Activated CD8-positive, alpha-beta memory T cell treated with anti-CD3 and anti-CD28 coated beads for 24 hours (primary cell): ENCODE measurements at places on chromosomes 3 and 15.

GRCh38 chr3:135190658-135191057 is 395.6 kb downstream of the EPHB1 start:
- DNase-seq = no peak

DNA sequence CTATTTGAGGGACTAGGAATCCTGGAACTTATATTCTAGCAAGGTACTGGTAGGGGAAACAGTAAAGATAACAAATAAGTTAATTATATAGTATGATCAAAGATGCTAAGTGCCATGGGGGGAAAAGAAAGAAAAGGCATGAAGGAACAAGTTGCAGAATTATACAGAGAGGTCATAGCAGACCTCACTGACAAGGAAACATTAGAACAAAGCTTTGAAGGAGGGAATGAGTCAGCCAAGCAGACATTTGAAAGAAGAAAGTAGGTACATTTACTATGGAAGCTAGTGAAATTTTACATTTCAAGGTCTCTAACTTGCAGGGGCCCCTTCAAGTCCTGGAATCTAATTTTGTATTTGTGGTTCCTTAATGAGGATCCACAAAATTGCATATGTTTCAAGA is 57.2 kb upstream of the TIPARP start:
- DNase-seq = no peak

DNA sequence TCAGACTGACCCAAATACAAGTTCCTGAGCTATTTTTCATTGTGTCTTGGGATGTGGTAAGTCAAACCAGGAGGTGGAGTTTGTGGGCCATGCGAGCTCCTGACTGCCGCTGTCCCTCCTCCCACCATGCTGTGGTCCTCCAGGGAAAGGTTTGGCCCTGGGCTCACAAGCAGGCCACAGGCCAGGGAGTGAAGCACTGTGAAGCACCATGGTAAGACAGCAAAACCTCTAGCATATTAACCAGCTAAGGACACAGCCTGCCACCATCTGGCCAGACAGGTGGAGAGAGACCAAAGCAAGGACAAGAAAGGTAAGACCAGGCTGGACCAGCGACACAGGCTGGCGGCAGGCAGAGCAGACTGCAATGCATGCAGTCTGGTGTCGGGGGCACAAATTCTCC is 15.3 kb downstream of the RAB43 start:
- no peak for DNase-seq

GRCh38 chr15:27820232-27820631 is 278.9 kb downstream of the OCA2 start:
- DNase-seq = no peak

DNA sequence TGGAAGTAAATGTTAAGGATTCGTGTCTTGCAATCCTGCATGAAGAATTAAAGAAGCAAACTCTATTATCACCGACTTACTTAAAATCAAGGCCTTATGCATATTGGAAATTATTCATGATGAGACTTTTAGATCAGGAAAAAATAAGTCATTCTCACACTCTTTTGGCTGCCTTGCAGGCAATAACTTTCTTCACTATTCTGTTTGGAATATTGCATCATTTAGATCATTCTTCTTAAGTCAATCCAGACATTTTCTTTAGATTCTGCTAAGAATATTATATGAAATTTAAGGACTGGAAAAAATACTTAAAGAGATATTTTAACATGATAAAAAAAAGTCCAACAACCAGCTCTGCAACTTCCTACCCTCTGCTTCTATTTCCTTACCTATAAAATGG is 245.4 kb downstream of the LRRN1 start:
- DNase-seq = no peak

DNA sequence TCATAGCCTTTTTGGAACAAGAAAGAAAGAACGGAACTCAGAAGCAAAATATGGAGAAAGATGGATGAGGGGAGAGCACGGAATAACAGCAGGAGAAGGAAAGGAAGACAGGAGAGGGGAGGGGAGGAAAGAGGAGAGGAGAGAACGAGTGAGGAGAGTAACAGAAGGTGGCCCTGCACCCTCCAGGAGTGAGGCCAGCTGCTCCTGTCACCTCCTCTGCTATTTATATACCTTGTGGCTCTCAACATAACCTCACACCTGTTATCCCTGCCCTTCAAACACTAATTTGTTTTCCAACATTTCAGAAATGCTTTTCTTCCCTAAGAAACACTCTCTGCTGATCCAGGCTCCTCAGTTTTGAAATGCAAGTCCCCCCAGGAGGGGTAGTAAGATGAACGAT is 53.4 kb upstream of the ATP2B2 start:
- DNase-seq = no peak

GRCh38 chr15:84826369-84826823 is 9.2 kb downstream of the ALPK3 start:
- DNase-seq = no peak

DNA sequence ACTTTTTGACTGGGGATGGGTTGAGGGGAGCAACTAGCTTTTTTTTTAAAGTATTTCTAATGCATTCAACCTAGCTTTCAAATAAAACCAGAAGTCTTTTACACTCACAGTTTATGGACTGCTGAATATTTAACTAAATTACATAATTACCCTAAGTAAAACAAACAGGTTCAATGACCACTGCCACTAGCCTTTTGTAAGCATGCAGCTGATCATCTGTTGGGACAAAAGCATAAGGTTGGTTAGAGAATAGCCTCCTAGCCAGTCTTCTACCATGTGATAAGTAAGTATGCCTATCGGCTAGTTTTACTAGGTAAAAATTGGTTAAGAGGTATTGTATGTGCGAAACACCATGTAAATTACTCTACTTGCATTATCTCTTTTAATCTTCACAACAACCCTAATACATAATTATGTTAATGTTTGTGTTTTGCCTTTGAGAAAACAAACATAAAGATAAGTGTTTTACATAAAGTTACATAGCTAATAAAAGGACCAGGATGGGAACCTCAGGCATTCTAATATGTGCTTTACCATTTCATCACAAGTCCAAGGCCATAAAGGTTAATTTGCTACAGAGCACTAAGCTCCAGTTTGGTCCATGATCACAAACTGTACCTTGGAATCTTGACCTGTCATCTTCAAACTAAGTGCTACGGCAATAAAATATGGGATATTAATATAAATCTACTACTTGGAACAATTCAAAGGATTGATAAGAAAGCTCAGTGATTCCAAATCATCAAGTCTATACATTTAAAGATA is 13.2 kb downstream of the PFN2 start:
- DNase-seq = no peak

GRCh38 chr3:54062546-54062945 is 59.8 kb upstream of the CACNA2D3 start:
- no peak for DNase-seq

DNA sequence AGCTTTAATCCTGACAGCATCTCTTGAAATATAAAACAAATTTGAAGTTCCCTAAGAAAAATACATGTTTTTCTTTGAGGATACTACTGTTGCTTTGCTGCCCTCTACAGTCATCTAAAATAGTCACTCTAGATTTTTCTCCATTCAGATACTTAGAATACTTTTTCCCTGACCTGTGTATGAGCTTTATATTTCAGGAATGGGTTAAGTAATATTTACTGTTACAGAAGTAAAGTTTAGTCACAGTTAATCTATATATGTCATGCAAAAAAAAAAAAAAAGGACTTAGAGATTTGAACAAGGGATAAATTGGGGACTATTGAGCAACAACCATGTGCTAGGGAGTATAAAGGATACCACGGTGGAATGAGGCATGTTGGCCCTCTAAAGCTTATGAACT is 8.8 kb downstream of the NECTIN3 start:
- no peak for DNase-seq

GRCh38 chr3:31408720-31409119 is 124.0 kb upstream of the STT3B start:
- DNase-seq = no peak

GRCh38 chr3:46950650-46951241 is 25.8 kb downstream of the CCDC12 start:
- no peak for DNase-seq

GRCh38 chr15:59230531-59231055 is 23.9 kb downstream of the LDHAL6B start:
- no peak for DNase-seq

- DNase-seq = no peak
Measured at GRCh38 chr3:191761906-191762305, 300.9 kb downstream of the PYDC2 start.

- no peak for DNase-seq
Measured at GRCh38 chr3:157109267-157110141, 50.4 kb downstream of the CCNL1 start.

DNA sequence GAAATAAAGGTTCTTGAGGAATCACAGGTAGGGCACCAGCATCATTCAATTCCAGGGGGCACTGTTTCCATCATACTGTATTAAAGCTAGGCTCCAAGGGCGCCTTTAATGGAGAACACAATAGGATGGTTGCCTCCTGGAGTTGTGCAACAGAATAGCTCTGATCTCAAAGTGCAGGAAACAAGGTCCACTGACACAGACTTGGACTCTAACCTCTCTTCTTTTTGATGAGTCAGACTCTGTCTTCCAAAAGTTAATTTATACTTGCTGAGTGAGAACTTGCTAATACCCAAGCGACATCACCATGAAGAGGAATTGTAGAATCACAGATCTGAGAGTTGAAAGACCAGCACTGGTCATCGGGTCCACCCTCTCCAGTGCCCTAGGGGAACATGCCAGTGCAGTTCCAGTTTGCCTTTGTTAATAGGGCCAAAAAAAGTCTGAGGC is 94.4 kb upstream of the PHLDB2 start:
- no peak for DNase-seq

- peak; percentile 66 for DNase-seq
Measured at GRCh38 chr15:90598031-90598577, 68.4 kb downstream of the CRTC3 start.

DNA sequence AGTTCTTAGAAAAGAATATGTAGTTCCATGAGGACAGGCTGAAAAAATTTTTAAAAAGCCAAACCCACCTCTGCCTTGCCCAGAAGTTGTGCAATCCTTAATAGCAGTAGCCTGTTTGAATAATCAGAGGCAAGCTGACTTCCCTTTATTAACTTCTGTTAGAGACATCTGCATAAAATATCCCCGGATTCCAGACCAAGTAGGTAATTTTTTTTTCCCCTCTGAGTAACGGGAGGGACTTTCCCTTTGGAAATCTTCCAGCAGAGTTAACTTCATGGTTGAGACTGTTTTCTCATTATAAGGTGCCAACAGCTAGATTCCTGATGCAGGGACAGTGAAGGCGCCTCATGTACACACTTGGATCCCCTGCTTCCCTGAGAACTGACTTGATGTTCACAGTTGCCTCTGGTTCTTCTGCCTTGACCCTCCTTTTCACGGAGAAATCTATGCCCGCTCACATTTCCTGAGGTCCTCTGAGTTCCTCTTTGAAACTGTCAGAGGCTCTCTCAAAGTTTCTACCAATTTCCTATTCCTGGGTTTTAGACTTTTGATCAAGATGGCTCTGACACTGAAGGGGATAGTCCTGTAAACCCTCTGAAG is 227.6 kb upstream of the BHLHE40 start:
- DNase-seq = no peak

DNA sequence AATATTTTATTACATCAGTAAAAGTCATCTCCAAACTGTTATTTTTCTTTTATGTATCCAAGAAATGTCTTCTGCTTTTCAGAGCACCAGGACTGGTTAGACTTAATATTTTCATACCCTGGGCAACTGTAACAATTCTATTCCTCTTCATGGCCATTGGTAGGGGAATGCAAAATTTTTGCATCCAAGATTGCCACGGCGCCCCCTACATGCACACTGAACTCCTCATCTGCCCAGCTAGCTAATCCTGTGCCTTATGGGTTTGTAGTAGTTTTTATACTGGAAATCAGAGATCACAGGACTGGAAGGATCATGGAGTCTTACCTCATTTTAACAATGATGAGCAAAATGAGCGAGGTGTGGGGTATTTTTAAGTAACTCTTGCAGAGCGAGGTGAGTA is 74.2 kb downstream of the CRTC3 start:
- peak; percentile 68 for DNase-seq

DNA sequence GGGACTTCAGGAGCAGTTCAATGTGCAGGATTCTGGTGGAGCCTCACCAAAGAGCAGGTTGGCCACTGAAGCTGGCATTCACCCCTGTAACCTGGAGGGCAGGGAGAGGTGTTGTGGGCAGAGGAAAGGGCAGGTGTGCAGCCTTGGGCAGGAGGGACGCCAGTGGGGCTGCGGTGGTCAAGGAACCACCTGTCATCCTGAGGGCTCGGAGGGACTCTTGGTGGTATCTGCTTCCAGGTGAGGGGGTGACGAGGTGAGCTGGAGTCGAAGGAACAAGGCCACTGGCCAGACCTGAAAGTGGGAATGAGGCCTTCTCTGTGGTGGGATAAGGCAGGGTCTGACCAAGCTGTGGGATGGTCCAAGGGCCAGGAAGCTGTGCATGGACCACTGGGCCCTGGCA is 269.5 kb downstream of the PLCL2 start:
- DNase-seq = no peak

- DNase-seq = no peak
Measured at GRCh38 chr3:29481969-29482767, 201.3 kb downstream of the RBMS3 start.

GRCh38 chr3:128435058-128435457 is 31.6 kb downstream of the DNAJB8 start:
- no peak for DNase-seq

- no peak for DNase-seq
Measured at GRCh38 chr3:100001526-100002270, 112.6 kb downstream of the FILIP1L start.

- DNase-seq = no peak
Measured at GRCh38 chr15:48896869-48897814, 19.2 kb downstream of the EID1 start.

GRCh38 chr3:57622362-57622761 is 25.2 kb upstream of the ARF4 start:
- DNase-seq = no peak

- no peak for DNase-seq
Measured at GRCh38 chr15:24856397-24857390, 98.1 kb upstream of the SNRPN start.

DNA sequence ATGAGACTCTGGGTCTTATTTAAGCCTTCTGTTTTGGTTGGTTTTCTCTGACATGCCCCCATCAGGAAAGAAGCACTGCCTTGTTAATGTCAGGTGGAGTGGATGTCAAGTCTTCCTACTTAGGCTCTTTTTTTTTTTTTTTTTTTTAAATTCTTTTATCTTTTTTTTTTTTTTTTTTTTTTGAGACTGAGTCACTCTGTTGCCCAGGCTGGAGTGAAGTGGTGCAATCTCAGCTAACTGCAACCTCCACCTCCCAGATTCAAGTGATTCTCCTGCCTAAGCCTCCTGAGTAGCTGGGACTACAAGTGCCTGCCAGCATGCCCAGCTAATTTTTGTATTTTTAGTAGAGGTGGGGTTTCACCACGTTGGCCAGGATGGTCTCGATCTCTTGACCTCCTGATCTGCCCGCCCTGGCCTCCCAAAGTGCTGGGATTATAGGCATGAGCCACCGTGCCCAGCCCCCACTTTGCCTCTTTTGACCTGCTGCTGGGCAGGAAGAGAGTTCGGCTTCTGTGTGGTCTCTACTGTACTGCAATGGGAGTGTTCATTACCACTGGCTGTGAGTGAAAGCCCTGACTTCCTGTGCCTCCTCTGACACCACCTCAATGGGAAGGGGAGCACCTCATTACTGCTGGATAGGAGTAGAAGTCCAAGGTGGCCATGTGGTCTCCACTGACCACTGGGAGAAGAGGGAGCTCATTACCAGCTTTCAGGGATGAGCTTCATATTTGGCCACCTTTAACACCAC is 10.9 kb downstream of the CTDSPL start:
- DNase-seq = no peak

GRCh38 chr3:177452831-177453450 is 255.7 kb upstream of the TBL1XR1 start:
- no peak for DNase-seq

GRCh38 chr3:51967384-51968169 is at the start of gene PCBP4:
TSS of gene PCBP4 (minus strand) at chr3:51967454. CDS start at chr3:51961240, 6,214 bp downstream.
- peak; percentile 73 for DNase-seq
